ENCODE measurements at places on chromosomes 2 and 18. TPM values are rescaled to one million over a fixed set of nuclear protein-coding genes. Genes with fewer than 3 reads are reported as not detected.

FBXO41 gene
- 4.3 TPM for total RNA-seq

KLF7 gene
- total RNA-seq, result 5.6 TPM

ALPI gene
- total RNA-seq, result not detected

ASXL2 gene
- 13.3 TPM for total RNA-seq

EPAS1 gene
- total RNA-seq, result 3.8 TPM

GKN1 gene
- total RNA-seq, result not detected
